Head of caudate nucleus (tissue), 42 donors: ENCODE measurements at places on chromosomes 4 and X.

DNA sequence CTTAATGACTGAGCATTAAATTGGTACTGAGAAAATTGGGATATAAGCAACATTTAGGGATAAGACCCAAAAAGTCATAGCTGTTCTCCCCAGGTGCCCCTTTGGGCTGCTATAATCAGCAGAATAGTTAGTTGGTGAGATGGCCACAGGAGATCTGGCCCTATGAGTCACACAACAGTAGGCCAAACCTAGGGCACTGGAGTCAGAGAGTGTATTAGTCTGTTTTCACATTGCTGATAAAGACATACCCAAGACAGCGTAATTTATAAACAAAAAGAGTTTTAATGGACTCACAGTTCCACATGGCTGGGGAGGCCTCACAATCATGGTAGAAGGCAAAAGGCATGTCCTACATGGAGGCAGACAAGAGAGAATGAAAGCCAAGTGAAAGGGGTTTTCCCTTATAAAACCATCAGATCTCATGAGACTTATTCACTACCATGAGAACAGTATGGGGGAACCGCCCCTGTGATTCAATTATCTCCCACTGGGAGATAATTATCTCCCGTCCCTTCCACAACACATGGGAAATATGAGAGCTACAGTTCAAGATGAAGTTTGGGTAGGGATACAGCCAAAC lies 338.3 kb upstream of the NR3C2 start:
- no peak for DNase-seq

GRCh38 chrX:24646006-24646405 lies 1.1 kb downstream of the PCYT1B start:
- no peak for DNase-seq

DNA sequence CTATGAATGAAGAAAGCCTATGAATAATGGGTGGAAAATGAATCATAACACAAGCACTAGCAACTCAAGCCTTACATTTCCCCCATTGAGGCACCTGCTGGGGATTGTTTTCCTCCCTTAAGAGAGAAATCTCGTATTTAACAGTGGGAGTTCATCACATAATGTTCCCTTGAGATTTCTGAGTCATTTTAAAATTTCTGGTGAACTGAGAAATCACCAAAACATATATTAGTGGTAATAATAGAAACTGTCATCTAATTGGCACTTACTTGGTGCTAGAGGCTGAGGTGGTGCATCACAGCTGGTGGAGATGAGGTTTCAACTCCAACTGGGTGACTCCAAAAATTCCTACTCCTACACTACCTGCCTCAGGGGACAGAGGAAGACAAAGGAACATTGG lies 561.3 kb upstream of the LCORL start:
- no peak for DNase-seq

DNA sequence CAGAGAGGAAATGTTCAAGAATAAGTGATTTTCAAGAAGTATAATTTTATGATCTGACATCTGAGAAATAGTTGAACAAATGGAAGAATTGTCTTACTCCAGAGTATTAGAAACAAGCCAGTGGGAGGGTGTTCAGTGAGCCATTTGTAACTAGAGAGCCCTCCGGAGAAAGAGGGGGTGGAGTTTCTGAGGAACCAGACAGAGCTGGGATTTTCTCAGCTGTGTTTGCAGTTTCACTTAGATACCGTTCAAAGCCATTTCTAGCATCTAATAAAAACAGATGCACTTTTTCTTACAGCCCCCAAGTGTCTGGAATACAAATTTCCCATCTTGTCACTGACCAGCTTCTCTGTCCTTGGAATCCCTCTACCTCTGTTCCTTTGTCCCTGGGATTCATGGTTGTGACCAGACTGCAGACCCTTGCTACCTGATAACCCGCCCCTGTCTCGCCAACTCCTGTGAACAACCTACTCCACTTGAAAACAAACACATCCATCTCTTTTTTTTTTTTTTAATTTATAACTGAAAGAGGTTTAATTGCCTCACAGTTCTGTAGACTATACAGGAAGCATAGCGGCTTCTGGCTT lies 132.8 kb upstream of the KLF3 start:
- DNase-seq, result no peak

DNA sequence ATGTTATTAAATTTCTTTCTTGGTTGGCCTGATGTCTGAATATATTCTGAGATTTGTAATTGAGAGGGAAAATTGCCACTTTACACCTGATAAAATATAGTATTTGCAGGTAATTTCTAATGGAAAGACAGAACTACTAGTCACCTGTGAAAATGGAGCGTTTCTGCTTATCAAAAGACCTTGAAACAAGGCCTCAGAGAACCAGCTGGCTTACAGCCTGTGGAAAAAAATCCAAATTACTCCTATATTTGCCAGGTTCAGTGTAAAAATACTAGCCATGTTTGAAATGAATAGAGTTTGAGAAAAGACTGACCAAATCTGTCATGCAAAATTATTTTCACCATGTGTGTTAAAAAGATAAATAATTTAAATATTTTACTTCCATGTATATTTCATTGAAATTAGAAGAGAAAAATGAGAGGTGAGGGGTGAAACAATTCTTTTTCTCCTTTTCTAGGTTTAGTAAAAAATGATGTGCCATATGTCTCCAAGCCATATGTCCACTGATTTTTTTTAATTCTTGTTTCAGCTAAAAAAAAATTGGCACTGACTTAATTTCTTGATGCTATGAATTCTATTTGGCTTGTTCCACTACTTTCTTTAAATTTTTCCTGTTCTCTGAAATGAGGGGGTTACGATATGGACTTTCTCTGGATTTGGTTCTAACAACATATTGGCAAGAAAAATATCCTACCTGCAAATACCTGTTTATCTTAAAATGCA lies 464.9 kb downstream of the GRXCR1 start:
- DNase-seq, result no peak

DNA sequence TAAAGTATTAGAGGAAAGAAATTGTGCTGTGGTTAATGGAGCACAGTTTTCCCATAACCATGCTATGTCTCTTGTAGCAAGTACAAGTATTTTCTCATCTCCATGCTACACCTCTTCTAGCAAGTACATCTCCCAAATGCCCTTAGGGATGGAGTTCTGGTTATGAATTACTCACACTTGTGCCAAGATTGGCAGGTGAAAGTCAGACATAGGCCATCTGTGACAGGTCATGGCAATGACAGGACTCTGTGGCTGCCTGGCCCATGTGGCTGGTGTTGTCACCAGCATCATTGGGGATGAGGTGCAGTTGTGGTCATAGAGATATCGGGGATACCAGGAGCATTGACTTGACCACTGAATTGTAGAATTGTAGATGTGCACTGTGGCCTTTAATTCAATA lies 310.2 kb downstream of the FAT4 start:
- DNase-seq, result no peak

DNA sequence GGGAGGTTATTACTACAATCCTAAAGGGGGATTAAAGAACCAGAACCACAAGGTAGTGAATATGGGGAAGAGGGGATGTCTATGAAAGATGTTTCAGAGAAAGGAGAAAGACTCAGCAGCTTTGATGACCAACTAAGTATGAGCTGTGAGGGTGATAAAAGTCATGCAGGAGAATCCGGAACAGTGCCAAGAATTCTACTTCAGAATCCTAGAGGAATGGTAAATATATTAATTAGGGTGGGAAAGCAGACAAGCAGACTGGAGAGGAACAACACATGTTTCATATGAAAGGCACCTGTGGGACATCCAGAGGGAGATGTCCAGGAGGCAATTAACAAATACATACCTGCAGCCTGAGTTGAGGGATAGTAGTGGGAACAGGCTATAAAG lies 642.2 kb upstream of the DIPK2B start:
- no peak for DNase-seq

DNA sequence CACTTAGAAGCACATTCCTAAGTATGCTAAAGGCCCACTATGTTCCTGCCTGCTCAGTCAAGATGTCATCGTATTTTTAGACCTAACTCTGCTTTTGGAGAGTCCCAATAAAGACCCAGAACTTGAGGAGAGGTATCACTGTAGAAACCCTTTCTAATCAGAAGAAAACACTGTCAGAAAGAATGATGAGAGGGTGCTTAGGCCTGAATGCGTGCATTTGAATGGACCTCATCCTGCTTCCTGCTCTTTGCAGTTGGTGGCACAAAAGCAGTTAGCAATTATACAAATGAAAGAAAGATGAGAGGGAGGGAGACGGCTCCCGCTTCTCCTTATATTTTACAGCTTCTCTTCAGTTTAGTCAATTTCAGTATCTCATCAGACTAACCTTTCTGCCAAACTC lies 987.2 kb downstream of the CCSER1 start:
- no peak for DNase-seq

- no peak for DNase-seq
Measured at GRCh38 chr4:148287111-148287510, 155.1 kb downstream of the NR3C2 start.

- no peak for DNase-seq
Measured at GRCh38 chr4:137359691-137360315, 172.5 kb downstream of the PCDH18 start.

GRCh38 chr4:122163301-122163700 lies 11.2 kb downstream of the BLTP1 start:
- DNase-seq, result no peak

DNA sequence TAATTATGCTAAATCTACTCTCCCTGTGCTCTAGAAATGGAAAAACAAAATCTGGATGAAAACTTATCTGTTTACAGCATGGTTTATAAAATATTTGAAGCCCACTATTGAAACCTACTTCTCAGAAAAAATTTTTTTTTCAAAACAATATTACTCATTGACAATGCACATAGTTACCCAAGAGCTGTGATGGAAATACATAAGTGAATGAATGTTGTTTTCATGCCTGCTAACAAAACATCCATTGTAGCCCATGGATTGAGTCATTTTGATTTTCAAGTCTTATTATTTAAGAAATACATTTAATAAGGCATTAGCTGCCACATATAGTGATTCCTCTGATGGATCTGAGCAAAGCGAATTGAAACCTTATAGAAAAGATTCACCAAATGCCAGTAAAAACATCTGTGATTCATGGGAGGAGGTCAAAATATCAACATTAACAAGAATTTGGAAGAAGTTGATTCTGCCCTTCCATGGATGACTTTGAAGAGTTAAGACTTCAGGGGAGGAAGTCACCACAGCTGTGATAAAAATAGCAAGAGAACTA lies 144.7 kb upstream of the HHIP start:
- no peak for DNase-seq

DNA sequence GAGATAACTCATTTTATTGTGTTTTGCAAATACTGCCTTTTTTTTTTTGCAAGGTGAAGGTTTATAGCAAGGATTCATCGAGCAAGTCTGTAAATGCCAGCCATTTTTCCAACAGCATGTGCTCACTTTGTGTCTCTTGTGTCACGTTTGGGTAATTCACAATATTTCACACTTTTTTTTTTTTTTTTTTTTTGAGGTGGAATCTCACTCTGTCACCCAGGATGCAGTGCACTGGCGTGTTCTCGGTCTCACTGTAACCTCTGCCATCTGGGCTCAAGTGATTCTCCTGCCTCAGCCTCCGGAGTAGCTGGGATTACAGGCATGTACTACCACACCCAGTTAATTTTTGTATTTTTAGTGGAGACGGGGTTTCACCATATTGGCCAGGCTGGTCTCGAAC lies 1.9 kb downstream of the RNF4 start:
- no peak for DNase-seq
